Astrocyte (in vitro differentiated cells and primary cell): ENCODE measurements at places on chromosomes 2 and 18. TPM values are rescaled to one million over a fixed set of nuclear protein-coding genes. Genes with fewer than 3 reads are reported as not detected.

The SAG gene
- total RNA-seq: not detected in 2 replicates

DNA sequence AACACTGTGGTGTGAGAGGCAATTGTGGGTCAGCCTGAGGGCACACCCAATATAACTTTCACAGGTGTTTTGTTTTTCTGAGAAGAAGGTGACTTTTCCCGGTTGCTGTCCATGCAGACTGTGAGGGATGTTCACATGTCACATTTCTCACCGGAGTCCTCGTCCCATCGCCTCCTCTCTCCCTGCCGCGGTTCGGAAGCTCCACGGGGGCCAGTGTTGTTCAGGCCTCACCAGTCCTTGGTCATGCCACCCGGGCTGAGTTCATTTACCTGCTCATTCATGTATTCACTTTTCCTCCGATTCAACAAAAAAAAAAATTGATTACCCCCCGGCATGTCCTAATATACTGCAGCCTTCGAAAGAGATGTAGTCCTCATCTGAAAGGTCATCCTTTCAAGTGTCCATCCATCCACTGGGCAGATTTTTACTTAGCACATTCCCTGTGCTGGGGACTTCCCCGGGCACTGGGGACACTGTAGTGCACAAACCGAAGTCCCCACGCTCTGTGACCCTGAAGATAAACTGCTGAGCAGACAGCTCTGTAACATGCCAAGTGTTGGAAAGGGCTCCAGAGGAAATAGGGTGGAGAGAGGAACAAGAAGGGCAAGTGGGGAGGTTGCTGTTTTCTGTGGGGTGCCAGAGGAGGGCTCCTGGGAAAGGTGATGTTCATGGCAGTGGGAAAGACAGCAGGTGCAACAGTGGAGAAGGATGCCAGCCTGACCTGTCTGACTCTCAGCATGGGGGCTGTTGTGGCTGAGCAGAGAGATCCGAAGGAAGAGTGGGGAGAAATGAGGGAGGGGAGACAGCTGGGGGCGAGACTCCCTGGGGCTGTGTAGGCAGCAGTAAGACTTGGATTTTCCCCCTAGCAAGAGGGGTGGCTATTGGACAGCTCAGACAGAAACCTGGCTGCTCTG lies 22.4 kb downstream of the LRRFIP1 start:
- no peak for DNase-seq

The PIEZO2 gene
- total RNA-seq: 5.3 and 11.8 TPM in 2 replicates

The SERPINB7 gene
- 11.3 and 18.0 TPM in 2 replicates for total RNA-seq

GRCh38 chr2:7730449-7730848 lies 813.2 kb downstream of the RNF144A start:
- DNase-seq: no peak
